ENCODE measurements at places on chromosomes 5 and 9.

DNA sequence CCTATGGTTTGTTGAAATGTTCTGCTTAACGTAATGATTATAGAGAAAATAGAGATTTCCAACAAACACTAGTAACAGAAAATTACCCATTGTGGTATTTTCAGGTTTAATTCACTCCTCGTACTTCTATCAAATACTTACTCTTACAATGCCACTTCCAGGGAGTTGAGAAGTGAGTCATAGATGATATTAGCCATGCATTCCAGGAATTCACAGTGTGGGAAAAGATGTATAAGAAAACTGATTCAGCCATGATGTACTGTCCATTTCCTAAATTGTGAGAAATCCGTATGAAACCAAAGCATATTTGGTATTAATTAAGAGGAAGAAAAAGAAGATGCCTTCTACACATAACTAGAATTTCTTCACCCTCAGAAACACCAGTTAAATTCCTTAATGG is 1854.6 kb upstream of the WWC1 start:
- no peak for DNase-seq

- no peak for DNase-seq
Measured at GRCh38 chr9:137272241-137273094, 5.1 kb upstream of the TOR4A start.

DNA sequence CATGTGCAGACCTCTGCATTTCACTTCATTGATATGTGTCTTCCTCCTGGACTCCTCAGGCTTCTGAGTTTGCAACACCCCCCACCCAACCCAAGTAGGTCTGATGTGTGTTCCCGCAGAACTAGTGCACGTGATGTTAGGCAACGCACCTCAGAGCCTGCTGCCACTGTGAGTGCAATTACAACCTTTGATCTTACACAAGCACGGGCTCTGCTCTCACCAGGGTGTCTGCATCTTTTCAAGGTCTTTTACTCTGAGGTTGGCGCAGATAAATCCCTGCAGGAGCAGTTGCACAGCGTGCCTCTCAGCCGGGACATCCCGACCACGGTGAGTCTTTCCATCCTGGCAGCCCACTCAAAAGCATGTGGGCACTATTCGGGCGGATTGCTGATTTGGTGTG is 80.1 kb downstream of the EGFLAM start:
- no peak for DNase-seq

DNA sequence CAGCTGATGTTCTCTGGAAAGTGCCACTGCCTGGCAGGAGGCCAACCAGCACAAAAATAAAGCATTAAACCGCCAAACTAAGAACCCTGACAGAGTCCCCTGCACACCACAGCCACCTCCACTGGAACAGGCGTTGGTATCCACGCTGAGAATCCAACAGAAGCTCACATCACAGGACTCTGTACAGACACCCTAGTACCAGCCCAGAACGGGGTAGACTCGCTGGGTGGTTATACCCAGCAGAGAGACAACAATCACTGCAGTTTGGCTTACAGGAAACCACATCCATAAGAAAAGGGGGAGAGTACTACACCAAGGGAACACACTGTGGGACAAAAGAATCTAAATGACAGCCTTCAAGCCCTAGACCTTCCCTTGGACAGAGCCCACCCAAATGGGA is 15.0 kb upstream of the POU5F2 start:
- DNase-seq, result no peak

DNA sequence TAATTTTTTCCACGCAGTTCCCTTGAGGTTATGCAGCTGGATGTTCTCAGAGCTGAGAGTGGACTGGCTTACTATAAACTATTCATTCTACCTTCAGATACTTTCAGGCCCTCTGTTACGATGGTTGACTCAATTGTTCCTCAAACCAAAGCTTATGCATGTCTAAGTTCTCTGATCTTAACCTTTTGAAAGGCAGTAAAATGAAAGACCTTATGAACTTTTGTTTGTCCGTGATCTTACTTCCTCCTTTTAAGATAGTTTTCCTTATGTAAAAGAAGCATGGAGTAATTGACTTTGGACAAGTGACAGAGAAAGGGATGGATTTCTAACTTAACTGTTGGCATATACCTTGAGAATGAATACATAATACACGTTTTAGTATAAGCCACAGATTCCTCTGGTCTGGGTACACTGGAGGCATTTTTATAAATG is 575.7 kb downstream of the PDE4D start:
- DNase-seq, result no peak

Data from NCI-H187 (cell line).